Fibroblast of gingiva (primary cell): ENCODE measurements at places on chromosomes 7 and 10.

DNA sequence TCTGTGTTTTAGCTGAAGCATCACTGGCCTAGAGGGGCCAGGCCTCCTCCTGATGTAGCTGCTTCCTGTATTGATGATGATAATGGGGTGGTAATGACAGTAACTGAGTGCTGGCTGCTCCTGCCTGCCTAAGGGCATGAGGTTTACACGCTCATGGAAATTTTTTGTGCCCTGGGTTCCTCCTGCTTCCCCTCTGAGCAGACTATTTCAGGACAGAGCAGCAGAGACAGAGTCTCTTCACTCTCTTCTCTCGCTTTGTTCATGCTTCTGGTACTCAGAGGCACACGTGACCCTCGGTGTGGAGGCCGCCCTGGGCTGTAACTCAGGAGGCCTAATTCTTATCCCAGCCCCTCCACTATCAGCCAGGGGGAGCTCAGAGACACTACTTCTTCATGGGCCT, 27.9 kb downstream of the LRRC20 start:
- DNase-seq: no peak

DNA sequence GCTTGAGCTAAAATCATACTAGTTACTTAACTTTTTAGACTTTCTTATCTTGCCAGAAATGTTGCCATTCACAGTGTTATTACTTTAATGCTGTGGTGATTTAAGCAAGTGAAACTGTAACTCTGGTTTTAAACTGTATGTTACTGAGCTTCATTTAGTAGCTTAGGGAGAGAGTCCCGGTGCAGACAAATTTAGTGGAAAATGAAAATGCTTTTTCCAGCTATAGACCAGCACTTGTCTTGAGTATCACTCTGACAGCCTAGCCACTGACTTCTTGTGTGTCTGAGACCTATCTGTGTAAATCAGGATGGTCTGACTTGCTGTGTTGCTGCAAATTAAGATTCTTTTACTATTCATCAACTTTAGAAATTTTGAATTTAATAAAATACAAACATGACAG, 200.8 kb downstream of the CACNB2 start:
- DNase-seq: no peak

DNA sequence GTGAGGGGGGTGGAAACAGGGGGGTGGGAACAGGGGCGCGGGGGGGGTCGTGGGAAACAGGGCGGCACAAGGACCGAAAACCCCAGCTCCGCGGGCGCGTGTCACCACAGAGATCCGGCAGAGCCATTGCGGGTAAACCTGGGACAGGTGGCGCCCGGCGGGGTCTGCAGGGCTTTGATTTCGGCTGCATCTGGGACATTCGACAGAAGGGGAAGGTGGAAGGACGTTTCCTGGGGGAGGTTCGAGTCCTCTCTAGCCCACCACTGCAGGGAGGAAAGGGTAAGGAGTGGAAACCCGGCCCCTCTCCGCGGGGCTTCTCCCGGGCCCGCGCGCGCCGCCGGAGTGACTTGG, 7.5 kb downstream of the NKX2-3 start:
- no peak for DNase-seq

DNA sequence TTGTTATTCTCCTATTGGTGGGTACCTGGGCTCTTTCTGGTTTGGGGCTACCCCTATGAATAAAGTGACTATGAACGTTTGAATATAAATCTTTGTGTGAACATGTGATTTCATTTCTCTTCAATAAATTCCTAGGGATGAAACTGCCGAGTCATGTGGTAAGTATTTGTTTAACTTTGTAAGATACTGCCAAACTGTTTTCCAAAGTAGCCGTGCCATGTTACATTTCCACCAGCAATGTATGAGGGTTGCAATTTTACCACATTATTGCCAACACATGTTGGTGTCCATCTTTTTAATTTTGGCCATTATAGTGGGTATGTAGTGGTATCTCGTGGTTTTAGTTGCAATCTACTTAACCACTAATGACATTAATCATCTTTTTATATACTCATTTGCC, 94.7 kb downstream of the ZNRF2 start:
- peak; percentile 82 for DNase-seq

DNA sequence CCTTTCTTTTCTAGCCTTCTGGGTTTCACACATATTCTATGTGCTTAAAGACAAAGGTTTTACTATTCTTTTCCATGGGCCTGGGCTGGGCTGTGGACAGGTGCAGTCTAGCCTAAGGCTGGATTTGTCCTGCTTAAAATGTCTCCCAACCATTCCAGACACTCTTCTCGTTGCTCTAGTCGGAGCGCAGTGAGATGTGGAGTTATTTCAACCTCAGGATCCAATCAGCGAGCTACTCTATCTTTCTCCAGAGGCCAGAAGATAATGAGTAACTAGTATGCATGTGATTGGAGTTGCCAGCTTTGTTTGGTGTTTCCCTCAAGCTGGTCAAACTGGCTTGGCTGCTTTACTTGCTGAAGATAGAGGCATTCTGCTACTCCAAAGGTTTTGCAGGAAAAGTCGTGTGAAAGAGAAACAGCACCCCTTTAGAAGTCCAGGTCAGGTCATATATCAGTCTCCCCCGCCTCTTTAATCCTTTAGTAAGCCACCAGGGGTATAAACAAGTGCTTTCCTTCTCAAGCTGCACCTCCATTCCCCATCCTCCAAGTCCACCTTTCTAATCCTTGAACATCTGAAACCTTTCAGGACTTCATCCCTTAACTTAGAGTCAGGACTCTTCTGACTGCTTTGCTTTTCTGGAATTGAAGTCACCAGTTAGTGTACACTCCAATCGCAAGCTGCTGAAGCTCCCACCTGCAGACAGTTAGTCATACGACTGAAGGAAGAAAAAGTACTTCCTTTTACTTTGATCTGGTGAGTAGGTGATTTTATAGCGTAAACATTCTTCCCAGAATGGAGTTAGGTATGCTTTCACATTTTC, 78.8 kb downstream of the DNMBP start:
- no peak for DNase-seq

GRCh38 chr7:97480772-97481390, 251.0 kb upstream of the TAC1 start:
- DNase-seq: no peak

- DNase-seq: no peak
Observed at GRCh38 chr10:28314211-28314610, 11.3 kb upstream of the MPP7 start.

GRCh38 chr10:121195524-121195910, 344.4 kb downstream of the WDR11 start:
- DNase-seq: no peak

- no peak for DNase-seq
Observed at GRCh38 chr7:88500131-88500530, 193.4 kb upstream of the STEAP4 start.

DNA sequence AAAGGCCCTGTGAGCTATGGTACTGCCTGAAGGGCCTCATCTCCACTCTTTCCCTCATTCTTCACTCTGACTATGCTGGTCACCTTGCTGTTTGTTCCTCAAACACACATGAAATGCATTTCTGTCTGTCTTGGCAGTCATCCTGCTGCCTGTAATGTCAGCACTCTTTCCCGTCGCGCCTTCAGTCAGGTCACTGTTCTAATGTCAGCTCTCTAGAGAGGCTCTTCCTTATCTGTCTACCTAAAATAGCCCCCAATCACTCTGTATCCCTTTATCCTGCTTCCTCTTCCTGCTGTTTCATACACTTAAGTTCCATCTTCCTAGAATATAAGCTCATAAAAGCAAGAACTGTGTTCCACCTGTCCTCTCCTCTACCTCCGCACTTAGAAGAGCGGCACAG, 215.5 kb downstream of the ZNF33B start:
- no peak for DNase-seq
